ENCODE measurements at places on chromosomes 3 and 15.

DNA sequence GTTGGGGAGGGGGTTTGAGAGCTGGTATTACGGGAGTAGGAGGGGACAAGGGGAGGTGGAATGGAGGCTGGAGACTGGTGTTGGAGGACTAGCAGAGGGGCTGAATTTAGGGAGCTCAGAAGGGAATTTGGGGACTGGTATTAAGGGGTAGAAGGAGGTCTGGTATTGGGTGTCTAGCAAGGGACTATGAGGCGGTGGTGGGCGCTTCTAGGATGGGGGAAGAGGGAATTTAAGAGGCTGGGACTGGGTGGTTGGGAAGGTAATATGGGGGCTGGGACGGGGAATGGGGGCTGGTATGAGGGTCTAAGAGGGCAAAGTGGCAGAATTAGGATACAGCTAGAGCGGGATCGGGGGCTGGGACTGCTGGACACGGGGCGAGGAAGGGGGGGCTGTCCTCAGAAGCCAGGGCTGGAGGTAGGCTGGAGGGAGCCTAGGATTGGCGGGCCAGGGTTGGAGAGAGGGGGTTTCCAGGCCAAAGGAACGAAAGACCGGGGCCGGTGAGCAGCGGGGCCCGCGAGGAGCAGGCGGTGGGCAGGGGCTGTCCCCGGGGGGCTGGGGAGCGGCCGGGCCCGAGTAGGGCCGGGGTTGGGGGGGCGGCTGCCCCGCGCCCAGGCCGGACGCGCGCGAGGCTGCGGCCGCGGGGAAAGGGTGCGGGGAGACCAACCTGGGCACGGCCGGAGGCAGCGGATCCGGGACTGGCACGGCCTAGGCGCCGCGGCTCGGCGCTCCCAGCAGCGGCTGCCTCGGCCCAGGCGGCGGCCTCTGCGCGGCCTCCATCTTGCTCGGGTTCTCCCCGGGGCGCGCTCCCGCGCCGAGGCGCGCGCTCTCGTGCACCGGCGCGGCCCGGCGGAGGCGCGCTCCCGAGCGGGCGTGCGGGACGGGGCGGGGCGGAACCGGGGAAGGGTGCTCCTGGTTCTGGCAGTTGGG is at the start of gene LHFPL4:
LHFPL4 (minus strand) TSS at position 802 of the 927 bp plus-strand sequence. CDS start 1,143 bp downstream, outside the sequence.
- DNase-seq = no peak

DNA sequence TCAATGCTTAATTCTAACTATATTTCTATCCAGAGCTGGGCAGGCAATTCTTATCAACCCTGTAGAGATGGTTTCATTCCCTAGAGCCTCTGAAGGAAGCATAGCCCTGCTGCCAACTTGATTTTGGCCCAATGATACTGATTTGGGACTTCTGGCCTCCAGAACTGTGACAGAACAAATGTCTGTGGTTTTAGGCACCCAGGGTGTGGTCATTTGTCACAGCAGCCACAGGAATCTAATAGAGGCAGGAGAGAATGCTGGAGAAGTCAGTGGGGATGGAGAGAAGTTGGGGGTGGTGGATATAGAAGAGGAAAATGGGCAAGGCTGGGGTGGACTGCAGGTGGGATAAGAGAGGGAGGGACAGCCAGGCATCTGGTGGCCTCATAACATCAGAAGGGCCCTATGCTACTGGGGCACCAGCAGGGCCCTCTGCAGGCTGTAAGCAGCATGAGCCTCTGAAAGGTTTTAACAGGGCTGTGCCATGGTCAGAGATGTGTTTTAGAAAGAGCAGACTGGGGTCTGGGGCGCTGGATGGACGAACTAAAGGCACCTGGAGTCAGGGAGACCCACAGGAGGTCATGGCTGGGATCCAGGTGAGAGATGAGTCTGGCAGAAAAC is 19.8 kb downstream of the MRPS11 start:
- DNase-seq = no peak

- DNase-seq = no peak
These were observed 30.3 kb downstream of the CDC25A start for GRCh38 chr3:48157950-48158376.

- no peak for DNase-seq
These were observed 2.7 kb downstream of the BNIP2 start for GRCh38 chr15:59686389-59686788.

- DNase-seq = no peak
These were observed 97.1 kb downstream of the TMEM108 start for GRCh38 chr3:133135306-133135705.

DNA sequence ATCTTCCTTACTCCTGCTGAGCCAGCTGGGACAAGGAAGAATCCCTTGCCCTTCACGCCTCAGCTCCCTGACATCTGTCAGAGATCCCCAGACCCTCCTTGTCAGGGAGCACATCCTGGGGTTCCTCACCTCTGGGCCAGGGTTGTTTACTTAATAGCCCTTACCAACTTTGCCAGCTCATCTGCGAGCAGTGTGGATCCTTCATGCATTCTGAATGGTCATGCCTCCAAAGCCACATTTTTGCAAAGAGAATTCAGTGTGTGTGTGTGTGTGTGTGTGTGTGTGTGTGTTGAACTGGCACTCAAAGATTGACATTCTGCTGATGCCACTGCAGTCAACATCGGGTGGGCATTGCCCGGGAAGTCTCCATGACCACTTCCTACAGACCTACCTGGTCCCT is 112.6 kb downstream of the SLC49A4 start:
- no peak for DNase-seq

- no peak for DNase-seq
These were observed 951 bp downstream of the FOXL2 start for GRCh38 chr3:138945709-138946662.

DNA sequence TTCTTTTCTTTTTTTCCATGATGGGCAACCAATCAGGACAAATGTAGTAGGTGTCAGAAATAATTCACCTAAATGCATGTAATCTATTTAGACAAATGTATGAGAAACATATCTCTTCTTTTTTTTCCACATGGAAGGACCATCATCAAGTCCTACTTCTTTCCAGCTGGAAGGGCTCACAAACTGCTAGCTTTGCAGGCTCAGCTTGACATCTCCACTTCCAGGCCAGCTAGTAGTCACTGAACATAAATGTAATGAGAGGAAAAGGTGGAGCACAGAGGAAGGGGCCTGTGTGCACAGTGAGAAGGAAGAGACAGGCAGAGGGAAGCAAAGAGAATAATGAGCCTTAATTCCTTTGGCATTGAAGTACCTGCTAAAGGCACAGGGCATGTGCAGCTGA is 504.9 kb downstream of the MCTP2 start:
- no peak for DNase-seq

GRCh38 chr3:194139814-194140391 is 4.0 kb downstream of the HES1 start:
- DNase-seq = peak; percentile 37

- no peak for DNase-seq
These were observed 746.3 kb downstream of the ROBO2 start for GRCh38 chr3:77786216-77786615.

- no peak for DNase-seq
These were observed 44.7 kb downstream of the FAM43A start for GRCh38 chr3:194730365-194730764.

- no peak for DNase-seq
These were observed 2.6 kb downstream of the APBA2 start for GRCh38 chr15:28888302-28888894.

GRCh38 chr15:39018966-39019365 is 454.4 kb upstream of the RASGRP1 start:
- no peak for DNase-seq

- DNase-seq = no peak
These were observed 1248.4 kb downstream of the NSUN3 start for GRCh38 chr3:95311272-95311671.

DNA sequence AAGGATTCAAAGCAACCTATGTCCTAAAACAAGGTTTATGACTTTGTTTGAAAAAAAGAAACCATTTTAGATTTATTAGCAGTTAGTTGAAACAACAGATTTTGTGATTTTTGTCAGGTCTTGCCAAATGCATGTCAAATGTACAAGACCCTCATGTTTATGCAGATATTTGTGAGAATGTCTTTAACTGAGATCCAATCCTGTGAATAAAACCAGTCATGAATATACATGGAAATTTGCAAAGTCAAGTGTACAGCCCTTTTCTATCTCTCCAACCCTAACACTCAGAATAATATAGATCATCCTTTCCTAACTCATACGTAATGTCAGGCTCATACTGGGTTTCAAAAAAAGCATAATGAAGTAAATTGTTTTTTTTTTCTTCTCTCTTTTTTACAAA is 76.4 kb downstream of the DUT start:
- no peak for DNase-seq

GRCh38 chr3:127889461-127889863 is 25.6 kb upstream of the KBTBD12 start:
- DNase-seq = no peak

- no peak for DNase-seq
These were observed 52.6 kb upstream of the ULK4 start for GRCh38 chr3:42014458-42014920.

DNA sequence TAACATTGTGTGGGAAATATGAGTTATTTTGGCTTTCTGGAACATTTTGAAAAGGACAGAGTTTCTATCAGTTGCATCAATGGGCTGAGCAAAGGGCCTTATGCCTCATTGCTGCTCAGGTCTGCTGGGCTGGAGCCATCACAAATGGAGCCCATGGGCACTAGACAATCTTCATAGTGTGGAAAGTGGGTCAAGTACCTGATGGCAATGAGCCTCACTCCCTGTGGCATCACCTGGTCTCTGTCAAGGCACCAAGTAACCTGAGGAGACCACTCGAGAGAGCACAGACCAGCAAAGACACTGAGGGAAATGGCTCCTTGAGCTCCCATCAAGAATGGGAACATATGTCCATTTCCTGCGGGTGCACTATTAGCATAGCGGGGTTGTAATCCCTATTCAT is 96.7 kb upstream of the PPP2R3A start:
- no peak for DNase-seq

DNA sequence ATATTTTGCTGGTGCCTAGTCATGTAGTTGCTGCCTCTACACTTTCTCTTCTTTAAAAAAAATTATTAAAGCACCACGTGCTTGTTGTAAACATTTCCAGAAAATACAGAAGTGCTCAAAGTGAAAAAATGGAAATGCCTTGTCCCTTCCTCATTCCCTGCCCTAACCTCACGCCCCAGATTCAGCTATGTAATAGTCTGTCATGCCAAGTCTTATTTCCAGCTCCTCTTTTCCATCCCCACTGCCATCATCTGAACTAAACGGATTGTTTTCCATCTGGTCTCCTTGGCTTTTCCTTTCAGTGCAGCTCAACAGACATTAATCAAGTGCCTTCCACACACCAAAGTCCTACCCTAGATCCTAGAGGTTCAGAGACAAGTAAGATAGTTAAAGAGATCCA is 15.5 kb downstream of the ZNF774 start:
- no peak for DNase-seq

- DNase-seq = no peak
These were observed 101.7 kb upstream of the UBP1 start for GRCh38 chr3:33541918-33542317.

DNA sequence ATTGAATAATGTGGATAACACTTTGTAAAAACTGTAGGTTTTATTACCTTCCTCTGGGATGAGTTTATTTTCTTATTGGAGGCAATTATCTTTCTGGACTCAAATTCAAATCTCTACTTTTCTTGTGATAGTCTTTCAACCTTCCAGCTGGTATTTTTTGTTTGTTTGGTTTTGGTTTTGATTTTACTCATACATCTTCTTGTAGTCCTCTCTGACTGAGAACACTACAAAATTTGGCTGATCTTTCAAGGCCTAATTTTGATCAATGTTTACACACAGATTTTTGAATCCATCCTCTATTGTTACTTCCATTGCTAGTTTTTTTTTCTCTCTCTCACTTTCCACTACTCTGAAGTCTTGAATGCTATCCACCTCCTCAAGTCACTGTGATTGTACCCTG is 303.8 kb upstream of the NECTIN3 start:
- no peak for DNase-seq

- DNase-seq = no peak
These were observed 405.5 kb upstream of the CNTN4 start for GRCh38 chr3:1693145-1693544.

DNA sequence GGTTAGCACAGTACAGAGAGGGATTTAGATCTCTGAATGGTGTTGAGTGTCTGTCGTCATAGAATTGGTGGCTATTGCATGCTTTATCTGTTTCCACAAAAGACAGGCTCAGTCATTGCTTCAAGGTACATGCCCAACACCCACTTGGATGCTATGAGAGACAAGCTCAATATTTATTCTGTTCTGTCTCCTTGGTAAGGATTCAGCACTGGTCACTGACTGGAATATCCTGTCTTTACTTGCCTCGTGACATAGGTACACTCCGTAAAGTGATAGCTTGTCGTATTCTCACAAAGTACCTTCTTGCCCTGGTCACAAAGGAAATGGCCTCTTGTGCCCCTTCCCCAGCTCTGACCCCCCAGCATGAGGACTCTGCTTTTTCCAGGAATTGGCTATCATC is 72.8 kb upstream of the CTNNB1 start:
- DNase-seq = no peak

- DNase-seq = no peak
These were observed 268.5 kb downstream of the PTPRG start for GRCh38 chr3:61829722-61830350.

- DNase-seq = no peak
These were observed 110.7 kb downstream of the LRRC49 start for GRCh38 chr15:71003319-71003718.

GRCh38 chr3:115523458-115523857 is 99.9 kb upstream of the GAP43 start:
- no peak for DNase-seq

GRCh38 chr3:36476286-36476942 is 96.1 kb downstream of the STAC start:
- no peak for DNase-seq

- DNase-seq = no peak
These were observed 289.6 kb downstream of the UACA start for GRCh38 chr15:70473581-70474370.

- DNase-seq = no peak
These were observed 39.8 kb downstream of the CD200R1L start for GRCh38 chr3:112806903-112807302.

DNA sequence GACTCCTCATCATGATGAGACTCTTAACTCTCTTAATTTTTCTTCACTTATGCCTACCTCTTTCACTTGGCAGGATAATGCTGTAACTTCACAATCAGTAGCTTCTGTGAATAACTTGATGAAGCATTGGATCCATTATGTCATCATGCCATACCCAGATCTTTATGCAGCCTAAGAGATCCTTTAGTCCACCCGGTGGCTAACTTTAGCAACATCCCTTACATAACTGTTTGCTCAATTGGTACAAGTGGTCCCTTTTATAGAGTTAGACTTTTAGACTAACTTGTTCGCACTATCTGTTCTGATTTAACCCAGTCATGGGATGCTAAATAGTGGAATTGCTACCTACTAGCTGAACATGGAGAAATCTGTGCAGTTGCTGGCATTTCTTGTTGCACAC is 184.5 kb downstream of the USP13 start:
- no peak for DNase-seq

GRCh38 chr3:150215616-150216015 is 192.5 kb upstream of the TSC22D2 start:
- no peak for DNase-seq

- no peak for DNase-seq
These were observed 167.0 kb upstream of the ANKRD28 start for GRCh38 chr3:15964605-15965442.

- DNase-seq = no peak
These were observed 619 bp downstream of the ATXN7 start for GRCh38 chr3:63864008-63864964.

- no peak for DNase-seq
These were observed 7.8 kb upstream of the CTDSPL start for GRCh38 chr3:37853691-37854413.
